ENCODE measurements at places on chromosomes 11 and 22.
A peak's percentile ranks its signal among the peaks of the same experiment; 100 is the strongest.

- DNase-seq: no peak
Measured at GRCh38 chr11:115146425-115146824, 357.8 kb downstream of the CADM1 start.

DNA sequence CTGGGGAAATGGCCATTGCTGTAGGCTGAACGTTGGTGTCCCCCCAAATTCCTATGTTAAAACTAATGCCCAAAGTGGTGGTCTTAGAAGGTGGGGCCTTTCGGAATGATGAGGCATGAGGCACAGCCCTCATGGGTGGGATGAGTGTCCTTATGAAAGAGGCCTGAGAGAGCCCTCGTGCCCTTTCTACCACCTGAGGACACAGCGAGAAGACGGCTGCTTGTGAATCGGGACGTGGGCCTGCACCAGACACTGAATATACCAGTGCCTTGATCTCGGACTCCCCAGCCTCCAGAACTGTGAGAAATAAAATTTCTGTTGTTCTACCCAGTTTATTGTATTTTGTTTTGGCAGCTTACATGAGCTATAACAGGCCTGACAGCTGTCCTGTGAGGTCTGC is 162.9 kb upstream of the B3GAT1 start:
- no peak for DNase-seq

DNA sequence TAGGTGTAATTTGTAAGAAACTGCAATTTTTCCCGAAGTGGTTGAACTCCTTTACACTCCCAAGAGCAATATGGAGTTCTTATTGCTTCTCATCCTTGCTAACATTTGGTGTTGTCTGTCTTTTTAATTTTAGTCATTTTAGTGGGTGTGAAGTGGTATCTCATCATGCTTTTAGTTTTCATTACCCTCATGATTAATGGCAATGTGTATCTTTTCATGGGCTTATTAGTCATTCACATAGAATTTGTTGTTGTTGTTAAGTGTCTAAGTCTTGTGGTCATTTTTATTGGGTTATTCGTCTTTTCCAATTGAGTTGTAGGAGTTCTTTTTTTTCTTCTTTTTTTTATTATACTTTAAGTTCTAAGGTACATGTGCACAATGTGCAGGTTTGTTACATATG is 238.3 kb upstream of the SESN3 start:
- DNase-seq: no peak

GRCh38 chr11:124724979-124725718 is 14.6 kb upstream of the NRGN start:
- no peak for DNase-seq

GRCh38 chr22:20549232-20549841 is 41.9 kb downstream of the MED15 start:
- no peak for DNase-seq

GRCh38 chr11:104934594-104934993 is 33.8 kb downstream of the CASP4 start:
- DNase-seq: peak; percentile 50

DNA sequence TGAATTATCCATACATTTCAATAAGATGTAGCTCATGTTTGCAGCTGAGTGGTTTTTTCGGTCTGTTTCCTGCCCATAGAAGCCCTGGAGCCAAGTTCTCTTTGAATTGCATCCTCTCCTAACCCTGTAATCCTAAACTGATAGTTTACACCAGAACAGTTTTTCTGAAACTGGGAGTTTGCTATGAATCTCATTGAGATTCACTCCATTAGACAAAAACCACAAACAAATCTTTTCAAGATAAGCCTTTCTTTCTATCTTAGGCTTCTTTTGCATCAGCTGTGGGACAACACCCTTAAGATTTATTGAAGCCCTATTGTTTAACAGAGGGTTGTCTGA is 324.8 kb downstream of the DYNC2H1 start:
- no peak for DNase-seq

DNA sequence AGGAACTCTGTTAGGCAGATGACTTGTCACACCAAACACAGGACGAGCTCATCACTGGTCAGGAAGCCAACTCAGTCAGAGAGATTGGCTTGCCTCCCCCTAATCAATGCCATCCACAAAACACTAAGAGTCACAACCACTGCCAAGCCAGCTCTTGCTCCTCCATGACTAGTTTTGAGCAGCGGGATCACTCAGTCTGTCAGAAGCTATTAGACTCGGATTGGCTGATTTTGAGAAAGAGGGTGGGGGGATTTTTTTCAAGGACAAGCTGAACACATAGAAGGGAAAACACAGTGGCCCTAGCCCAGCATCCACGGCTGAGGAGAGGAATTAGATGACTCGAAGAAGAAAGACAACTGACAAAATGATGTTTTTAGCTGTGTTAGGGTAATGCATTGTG is 55.9 kb downstream of the SEZ6L start:
- DNase-seq: no peak

DNA sequence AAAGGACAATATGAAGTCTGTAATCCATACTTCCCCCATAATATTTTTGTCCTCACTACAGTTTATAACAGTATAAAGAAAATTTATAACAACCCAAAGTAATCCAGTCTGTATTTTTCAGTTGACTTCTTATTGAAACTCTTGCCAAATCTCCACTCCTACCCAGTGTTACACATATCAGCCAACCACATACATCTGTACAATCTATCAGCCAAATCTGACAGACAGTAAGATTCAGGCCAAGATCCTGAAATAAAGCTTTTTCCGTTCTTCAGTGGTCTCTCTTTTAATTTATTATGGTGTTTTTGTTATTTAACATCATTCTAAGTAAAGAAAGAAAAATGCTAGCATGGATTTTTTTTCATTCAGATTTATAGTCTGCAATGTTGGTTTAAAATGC is 2370.9 kb upstream of the RAG2 start:
- DNase-seq: no peak

DNA sequence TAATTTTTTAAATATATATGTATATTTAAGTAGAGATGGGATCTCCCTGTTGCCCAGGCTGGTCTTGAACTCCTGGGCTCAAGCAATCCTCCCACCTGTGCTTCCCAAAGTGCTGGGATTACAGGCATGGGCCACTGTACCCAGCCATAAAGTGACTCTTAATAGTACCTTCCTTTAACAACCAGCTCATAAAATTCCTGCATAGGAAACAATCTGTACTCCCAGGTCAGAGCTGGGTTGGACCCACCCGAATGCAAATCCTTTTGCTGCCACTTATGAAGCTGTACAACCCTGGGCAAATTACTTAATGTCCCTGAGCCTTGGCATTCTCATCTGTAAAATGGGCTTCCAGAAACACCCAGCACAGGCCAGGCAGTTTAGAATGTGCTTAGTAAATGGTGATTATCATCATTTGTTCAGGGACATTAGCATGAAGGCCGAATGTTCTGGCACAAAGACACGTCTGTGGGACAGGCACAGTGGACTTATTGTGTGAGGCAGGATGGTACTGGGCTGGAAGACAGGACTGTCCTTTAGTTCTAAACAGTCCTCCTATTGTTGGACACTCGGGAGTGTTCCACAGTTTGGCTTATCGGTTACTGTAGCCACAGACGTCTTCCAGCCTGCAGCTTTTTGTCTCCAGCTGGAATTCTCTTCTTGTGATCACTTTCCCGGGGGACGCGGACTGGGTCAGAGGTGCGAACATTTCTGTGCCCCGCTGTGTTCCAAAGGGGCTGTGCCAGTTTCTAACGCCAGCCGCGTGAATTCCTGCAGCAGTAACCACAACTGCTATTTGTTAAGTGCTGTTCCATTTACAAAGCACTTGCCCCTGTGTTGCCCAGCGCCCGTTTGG is 6.0 kb downstream of the PDXP start:
- no peak for DNase-seq

DNA sequence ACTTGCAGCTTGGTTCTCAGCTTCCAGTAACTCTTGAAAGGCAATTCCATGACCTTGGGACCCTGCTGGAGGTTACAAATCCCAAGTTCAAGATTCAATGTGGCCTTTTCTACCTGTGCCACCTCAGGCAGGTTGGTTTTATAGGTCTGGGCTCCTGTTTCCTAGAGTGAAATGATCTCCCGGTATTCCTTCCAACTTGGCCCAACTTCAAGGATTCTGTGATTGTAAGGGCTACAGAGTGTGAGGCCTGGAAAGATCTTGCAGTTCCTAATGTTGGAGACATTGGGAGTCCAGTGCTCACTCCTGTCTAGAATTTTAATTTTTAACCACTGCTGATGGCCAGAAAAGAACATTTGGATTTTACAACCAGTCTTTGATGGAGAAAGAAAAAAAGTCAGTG is 91.6 kb downstream of the LDLRAD3 start:
- no peak for DNase-seq

GRCh38 chr11:100404907-100405306 is 282.2 kb upstream of the ARHGAP42 start:
- DNase-seq: no peak

GRCh38 chr11:123561431-123561800 is 93.0 kb downstream of the SCN3B start:
- no peak for DNase-seq

GRCh38 chr11:133726542-133726941 is 118.8 kb downstream of the SPATA19 start:
- no peak for DNase-seq

DNA sequence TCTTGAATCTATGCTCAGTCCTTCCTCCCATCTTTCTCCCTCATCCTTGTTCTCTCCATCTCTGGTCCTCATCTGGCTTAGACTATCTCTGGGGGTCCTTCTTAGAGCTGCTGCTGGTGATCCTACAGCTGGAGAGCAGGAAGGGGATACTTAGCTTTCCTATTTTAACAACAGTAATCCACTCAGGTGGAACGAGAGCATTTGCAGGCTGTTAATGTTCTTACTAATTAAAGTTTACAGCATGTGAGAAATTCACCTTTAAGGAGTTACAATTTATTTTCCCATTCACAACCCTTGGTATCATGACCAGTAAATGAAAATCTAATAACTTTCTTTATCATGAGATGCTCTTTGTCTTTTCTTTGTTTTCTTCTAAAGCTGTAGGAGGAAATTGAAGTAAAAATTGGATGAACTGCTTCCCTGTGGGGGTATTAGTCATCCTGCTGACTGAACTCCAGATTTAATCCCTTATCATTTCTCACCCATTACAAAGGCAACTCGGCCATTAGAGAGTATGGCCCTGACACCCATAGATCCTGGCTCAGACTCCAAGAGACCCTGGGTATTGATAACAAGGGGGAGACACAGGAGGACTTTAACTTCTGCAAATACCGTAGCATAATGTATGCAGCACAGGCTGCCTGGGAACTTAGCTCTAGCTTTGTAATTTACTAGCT is 37.6 kb upstream of the MTNR1B start:
- DNase-seq: no peak

- DNase-seq: no peak
Measured at GRCh38 chr11:44766972-44767278, 40.2 kb downstream of the TSPAN18 start.

DNA sequence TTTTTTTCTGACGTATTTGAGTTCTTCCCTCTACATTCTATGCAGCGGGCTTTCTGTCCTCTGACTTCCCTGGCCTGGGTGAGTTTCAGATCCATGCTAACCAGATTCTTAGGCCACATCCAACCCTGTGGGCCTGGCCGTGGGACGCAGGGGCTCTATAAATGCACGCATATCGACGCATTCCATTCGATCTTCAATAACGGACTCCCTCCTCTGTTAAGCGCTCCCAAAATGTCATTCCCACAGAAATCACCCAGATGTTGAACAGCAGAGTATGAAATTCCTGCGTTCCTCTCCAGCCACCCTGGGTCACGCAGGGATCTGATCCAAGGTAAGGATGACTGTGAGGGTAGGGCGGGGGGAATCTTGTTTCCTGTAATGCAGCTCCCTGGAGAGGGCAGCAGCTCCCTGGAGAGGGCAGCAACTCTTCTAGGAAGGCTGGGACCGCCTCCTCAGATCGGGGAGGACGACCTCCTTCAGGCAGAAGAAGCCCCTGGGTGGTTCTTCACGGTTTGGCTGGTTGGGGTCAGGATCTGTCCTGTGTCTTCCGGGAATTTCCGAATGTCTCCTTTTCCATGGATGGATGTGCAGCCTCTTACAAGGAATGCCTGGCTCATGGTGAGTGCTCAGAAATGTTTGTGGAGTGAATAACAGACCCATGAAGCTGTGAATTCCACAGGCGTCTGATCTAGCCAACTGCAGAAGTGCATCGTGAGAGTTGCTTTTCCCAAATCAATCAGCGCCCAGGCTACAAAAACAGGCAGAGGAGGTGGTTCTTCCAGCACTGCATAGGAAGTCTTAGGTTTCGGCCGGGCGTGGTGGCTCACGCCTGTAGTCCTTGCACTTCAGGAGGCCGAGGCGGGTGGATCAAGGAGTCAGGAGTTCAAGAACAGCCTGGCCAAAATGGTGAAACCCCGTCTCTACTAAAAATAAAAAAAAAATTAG is 12.2 kb downstream of the MRGPRD start:
- no peak for DNase-seq

DNA sequence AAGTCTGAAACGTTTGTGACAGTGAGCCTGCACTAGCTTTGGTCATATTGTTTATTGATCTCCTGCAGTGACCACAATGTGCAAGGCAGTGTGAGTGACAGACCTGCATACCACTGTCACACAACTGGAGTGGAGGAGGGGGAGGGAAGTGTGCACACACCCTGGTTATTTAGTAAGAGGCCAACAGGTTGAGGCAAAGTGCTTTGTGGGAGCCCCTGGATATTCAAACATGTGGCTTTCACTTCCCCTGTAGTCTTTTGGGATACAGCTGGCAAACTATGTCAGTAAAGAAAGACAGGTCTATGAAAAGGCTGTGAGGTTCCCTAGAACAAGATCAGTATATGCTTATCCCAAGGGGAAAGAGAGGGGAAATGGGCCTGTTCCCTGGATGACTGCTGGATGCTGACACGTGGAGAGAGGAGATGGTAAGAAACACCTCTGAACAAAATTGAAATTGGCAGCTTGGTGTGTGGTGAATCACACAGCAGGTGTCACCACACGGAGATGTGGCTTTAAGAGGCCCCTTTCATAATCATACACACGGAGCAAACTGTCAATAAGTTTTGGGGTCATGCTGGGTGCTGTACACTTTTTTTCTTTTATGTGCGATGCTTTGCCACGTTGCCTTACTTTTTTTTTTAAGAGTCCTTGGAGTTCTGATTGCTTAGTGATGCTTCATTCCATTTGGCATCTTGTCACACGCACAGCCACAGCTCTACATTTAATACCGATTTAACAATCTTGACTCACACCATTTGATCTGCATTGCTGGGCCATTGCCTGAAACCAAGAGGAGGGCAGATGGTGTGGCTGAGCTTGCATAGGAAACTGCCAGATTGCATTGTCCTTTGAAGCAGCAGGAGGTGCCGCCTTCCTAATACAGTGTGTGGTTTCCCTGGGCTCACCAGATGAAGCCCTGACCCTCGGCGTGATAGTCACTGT is 11.3 kb downstream of the OSBP2 start:
- no peak for DNase-seq

GRCh38 chr11:64500176-64501013 is 90.6 kb upstream of the SLC22A12 start:
- DNase-seq: peak; percentile 85

GRCh38 chr11:134792044-134792443 is 380.0 kb upstream of the B3GAT1 start:
- no peak for DNase-seq

- DNase-seq: no peak
Measured at GRCh38 chr11:101104716-101105115, 24.9 kb downstream of the PGR start.

- no peak for DNase-seq
Measured at GRCh38 chr22:23565305-23565914, 14.7 kb downstream of the IGLL1 start.

Measured in KG1 (cell line).